Left ventricle myocardium inferior (tissue), 1 donor: ENCODE measurements at places on chromosomes 7 and 10. TPM values are rescaled to one million over a fixed set of nuclear protein-coding genes. Genes with fewer than 3 reads are reported as not detected.

ZNF775 gene
- total RNA-seq: 3.1 TPM

- no peak for DNase-seq
- H3K4me1 ChIP-seq: peaks cover 43% of the 10 kb centered on the region
- no peaks in the 10 kb centered on the region for H3K36me3 ChIP-seq
- peaks cover 69% of the 10 kb centered on the region for H3K27me3 ChIP-seq
- H3K27ac ChIP-seq: no peak overlapping the region
Observed at GRCh38 chr10:22335173-22335933, 9.9 kb upstream of the SPAG6 start.

- H3K36me3 ChIP-seq: no peaks in the 10 kb centered on the region
- no peak for DNase-seq
Observed at GRCh38 chr10:58094985-58095718, 172.5 kb downstream of the IPMK start.

- DNase-seq: no peak
- no peaks in the 10 kb centered on the region for H3K27me3 ChIP-seq
- no peak overlapping the region for H3K4me3 ChIP-seq
- H3K27ac ChIP-seq: no peak overlapping the region
- H3K36me3 ChIP-seq: no peaks in the 10 kb centered on the region
- H3K4me1 ChIP-seq: no peaks in the 10 kb centered on the region
Observed at GRCh38 chr7:118080947-118081346, 103.0 kb upstream of the LSM8 start.

GRCh38 chr10:3486346-3487065 lies 298.5 kb downstream of the KLF6 start:
- H3K36me3 ChIP-seq: no peaks in the 10 kb centered on the region
- peaks cover 35% of the 10 kb centered on the region for H3K4me1 ChIP-seq

DNA sequence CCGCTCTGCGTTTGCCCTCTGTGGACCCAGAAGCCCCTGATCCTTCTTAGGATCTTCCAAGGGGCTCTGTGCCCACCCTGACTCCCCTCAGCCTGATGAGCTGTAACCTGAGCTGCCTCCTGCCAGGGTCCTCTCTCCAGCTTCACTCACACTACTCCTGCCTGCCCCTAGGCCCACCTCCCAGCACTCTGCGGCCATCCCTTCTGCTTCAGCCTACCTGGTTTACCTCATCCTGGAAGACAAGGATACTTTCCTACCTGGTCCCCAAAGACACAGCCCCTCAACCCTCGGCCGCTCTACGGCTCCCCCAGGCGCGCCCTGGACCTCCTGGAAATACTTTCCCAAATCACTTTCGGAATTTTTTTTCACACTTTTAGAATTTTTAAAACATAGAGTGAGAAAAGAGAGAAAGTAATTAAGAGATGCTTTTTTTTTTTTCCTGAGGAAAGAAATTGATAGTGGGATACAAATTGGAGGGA lies 6.4 kb upstream of the ZNF862 start:
- no peak overlapping the region for H3K4me3 ChIP-seq
- no peaks in the 10 kb centered on the region for H3K4me1 ChIP-seq
- H3K27me3 ChIP-seq: peaks cover 25% of the 10 kb centered on the region
- no peaks in the 10 kb centered on the region for H3K36me3 ChIP-seq

- H3K27me3 ChIP-seq: peaks cover 55% of the 10 kb centered on the region
- no peaks in the 10 kb centered on the region for H3K36me3 ChIP-seq
- DNase-seq: no peak
- H3K4me1 ChIP-seq: no peaks in the 10 kb centered on the region
Observed at GRCh38 chr7:155066417-155066950, 3.6 kb upstream of the HTR5A start.

GRCh38 chr10:77963901-77964300 lies 37.3 kb upstream of the DLG5 start:
- no peak overlapping the region for H3K27ac ChIP-seq
- no peaks in the 10 kb centered on the region for H3K27me3 ChIP-seq
- H3K4me1 ChIP-seq: no peaks in the 10 kb centered on the region
- no peaks in the 10 kb centered on the region for H3K36me3 ChIP-seq
- no peak overlapping the region for H3K4me3 ChIP-seq

DNA sequence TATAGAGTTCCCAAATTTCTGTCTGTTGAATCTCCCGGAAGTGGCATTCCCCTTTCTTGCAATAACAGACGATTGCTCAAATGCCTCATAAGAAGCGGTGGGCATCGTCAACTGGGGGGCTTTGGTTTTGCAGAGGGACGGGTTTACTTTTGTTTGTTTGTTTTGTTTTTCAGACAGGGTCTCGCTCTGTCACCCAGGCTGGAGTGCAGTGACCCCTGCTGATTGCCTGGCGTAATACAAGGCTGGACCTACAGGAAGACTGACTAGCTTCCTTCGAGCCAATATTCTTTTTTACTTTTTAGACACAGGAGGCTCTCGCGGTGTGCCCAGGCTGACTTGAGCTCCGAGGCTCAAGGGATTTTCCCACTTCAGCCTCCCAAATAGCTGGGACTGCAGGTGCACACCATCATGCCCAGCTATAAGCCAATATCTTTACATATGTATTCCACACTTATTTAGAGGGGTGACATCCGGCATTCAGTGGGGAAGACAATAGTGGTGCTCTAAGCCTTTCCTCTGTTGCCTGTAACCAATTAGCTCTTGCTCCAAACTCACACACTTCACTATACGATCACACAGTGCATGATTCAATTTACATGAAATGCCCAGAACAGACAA lies 58.1 kb downstream of the FHIP2A start:
- H3K4me3 ChIP-seq: no peak overlapping the region
- peaks cover 7% of the 10 kb centered on the region for H3K27me3 ChIP-seq
- H3K27ac ChIP-seq: no peak overlapping the region
- no peak for DNase-seq
- no peaks in the 10 kb centered on the region for H3K4me1 ChIP-seq

ANK3 gene
- 179 TPM for total RNA-seq

ARHGEF35 gene
- total RNA-seq: 0.38 TPM

DNA sequence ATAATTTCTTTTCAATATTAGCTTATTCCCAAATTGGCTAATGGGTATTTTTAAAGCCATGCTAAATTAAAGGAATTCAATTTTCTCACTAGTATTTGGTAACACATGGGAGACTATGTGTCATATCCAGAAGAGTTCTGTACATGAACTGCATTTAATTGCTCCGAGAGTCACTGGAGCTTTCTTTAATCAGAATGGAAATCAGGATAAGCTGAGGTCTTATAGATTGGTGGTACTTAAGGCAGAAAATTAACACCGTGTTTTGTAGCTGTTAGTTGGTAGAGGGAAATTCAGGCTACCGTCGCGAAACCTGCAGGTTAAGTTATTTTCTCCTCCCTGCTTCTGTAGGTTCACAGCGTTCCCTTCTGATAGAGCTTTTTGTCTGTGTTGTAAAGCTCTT lies at the start of gene WEE2:
TSS of gene WEE2 (plus strand) at position 3 of the 400 bp plus-strand sequence. CDS start 406 bp downstream, outside the sequence.
- no peak within 1 kb of the TSS for H3K27ac ChIP-seq
- no peak for DNase-seq
- H3K4me1 ChIP-seq: no peaks in the 10 kb centered on the region

DNA sequence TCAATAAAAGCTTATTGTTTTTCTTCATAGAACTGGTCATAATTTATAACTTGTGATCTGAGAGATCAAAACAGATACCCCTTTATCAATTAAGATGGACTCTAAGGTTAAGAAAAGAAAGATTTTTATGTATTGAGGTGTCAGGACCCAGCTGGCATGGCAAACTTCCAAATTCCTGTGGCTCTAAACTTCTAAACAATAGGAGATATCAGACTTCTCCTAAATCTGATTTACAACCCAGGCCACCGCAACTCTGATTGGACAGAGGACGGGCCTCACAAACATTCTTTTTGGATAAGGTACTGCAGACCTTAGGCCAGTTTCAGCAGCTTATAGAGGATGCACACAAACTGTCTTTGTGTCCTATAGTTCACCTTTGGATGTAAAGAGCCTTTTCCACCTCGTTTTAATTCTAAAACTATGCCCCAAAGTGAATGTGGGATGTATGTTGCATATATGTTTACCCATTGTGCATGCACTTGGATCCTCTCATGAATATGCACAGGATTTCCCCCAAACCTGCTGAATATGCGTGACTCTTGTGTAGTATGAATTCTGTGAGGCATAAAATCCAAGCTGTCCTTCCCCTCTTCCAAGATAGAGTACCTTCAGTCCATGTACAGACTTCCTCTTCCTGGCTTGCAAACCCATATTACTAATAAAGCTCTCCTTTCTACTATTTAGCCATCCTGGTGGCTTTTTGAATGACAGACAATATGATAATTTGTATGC lies 69.0 kb downstream of the ELMO1 start:
- H3K27ac ChIP-seq: no peak overlapping the region
- H3K36me3 ChIP-seq: peaks cover 6% of the 10 kb centered on the region
- H3K27me3 ChIP-seq: no peaks in the 10 kb centered on the region
- H3K4me1 ChIP-seq: no peaks in the 10 kb centered on the region
- DNase-seq: no peak

ASL gene
- 8.5 TPM for total RNA-seq

GRCh38 chr7:42224391-42225003 lies 12.5 kb downstream of the GLI3 start:
- no peak for DNase-seq
- no peaks in the 10 kb centered on the region for H3K36me3 ChIP-seq
- no peak overlapping the region for H3K27ac ChIP-seq

- no peak overlapping the region for H3K4me3 ChIP-seq
- DNase-seq: no peak
- H3K27me3 ChIP-seq: peaks cover 30% of the 10 kb centered on the region
- no peak overlapping the region for H3K27ac ChIP-seq
- H3K4me1 ChIP-seq: no peaks in the 10 kb centered on the region
Observed at GRCh38 chr10:89810908-89811525, 109.6 kb downstream of the KIF20B start.

DNA sequence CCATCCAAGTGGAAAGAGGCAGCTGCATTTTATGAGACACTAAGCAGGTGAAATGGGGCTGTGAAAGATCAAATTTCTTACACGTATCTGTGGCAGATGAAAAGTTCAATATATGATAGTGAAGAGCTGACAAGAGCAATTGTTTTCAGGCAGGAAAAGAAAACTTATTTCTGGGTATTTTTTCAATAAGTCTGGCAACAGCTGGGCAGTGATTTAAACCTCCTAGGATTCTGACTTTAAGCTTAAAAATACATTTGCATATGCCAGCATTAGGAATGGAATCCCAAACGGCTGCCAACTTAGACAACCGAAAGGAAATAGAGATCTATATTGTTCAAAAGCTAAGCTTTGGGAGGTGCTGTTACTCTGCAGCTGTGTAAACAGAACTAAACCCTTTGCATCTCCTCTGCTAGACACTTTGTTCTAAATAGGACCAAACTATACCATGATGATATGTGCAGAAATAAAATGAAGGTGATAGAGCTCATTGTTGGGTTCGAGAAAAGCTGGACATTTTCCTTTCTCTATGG lies 26.1 kb downstream of the DYNC1I1 start:
- no peaks in the 10 kb centered on the region for H3K36me3 ChIP-seq
- DNase-seq: no peak
- no peaks in the 10 kb centered on the region for H3K4me1 ChIP-seq
- H3K27ac ChIP-seq: no peak overlapping the region
- no peaks in the 10 kb centered on the region for H3K27me3 ChIP-seq
- no peak overlapping the region for H3K4me3 ChIP-seq

DNA sequence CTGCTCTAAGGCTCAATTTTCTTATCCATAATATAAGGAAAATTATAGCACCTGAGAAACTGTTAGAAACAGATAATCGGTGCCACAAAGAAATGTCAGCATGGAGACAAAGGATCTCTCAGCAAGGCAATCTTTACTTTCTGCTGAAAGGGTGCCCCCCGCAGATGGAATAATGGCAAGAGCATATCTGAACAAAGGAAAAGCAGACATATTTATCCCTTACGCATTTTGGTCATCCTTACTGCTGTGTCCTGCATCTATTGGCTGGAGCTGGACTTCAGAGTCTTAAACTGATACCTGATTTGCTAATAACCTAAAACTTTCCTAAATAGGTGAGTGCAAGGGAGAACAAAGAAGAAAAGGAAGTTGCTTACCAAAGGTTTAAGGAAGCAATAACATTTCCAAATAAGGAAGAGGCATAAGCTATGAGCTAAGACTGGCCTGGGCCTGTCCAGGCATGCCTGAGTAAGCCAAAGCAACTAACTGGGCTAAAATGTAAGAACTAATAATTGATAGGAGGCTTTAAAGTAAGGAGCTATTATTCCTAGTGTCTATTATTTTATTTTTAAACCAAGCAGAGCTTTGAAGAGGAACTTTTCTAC lies 39.6 kb upstream of the ELMO1 start:
- H3K27me3 ChIP-seq: peaks cover 14% of the 10 kb centered on the region
- no peaks in the 10 kb centered on the region for H3K4me1 ChIP-seq
- peaks cover 3% of the 10 kb centered on the region for H3K36me3 ChIP-seq
- DNase-seq: no peak

- no peak overlapping the region for H3K4me3 ChIP-seq
- no peaks in the 10 kb centered on the region for H3K36me3 ChIP-seq
- H3K4me1 ChIP-seq: no peaks in the 10 kb centered on the region
- peaks cover 7% of the 10 kb centered on the region for H3K27me3 ChIP-seq
- DNase-seq: no peak
Observed at GRCh38 chr10:947881-948280, 16.4 kb upstream of the LARP4B start.

- DNase-seq: no peak
- H3K36me3 ChIP-seq: peaks cover 89% of the 10 kb centered on the region
- H3K27ac ChIP-seq: no peak overlapping the region
- H3K27me3 ChIP-seq: no peaks in the 10 kb centered on the region
Observed at GRCh38 chr7:128963327-128963757, 25.6 kb downstream of the IRF5 start.

GRCh38 chr7:112723416-112723815 lies 66.8 kb downstream of the TMEM168 start:
- no peaks in the 10 kb centered on the region for H3K36me3 ChIP-seq
- H3K4me1 ChIP-seq: peaks cover 7% of the 10 kb centered on the region
- DNase-seq: no peak
- no peaks in the 10 kb centered on the region for H3K27me3 ChIP-seq
- no peak overlapping the region for H3K4me3 ChIP-seq

DNA sequence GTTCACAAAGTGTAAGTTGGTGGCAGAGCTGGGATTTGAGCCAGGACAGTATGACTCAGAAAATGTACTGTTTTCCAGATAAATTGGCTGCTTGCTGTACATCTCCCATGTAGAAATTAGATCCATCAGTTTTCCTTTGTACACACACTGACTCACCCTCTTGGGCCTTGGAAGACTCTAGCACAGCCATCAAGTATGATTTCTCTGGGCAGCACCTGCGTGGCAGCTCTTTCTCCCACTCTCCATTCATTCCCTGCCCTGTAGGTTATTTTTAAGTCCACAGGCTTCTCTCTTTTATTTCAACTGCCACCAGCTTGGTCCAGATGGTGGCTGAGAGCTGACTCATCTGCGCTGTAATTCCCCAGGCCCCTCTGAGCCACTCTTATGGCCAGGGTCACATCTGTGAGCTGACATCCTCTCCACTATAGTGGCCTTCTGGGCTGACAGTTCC lies 28.3 kb upstream of the SDK1 start:
- no peak overlapping the region for H3K4me3 ChIP-seq
- H3K36me3 ChIP-seq: no peaks in the 10 kb centered on the region
- no peaks in the 10 kb centered on the region for H3K27me3 ChIP-seq
- H3K4me1 ChIP-seq: no peaks in the 10 kb centered on the region
- H3K27ac ChIP-seq: no peak overlapping the region
- no peak for DNase-seq
